NCI-H1930 (cell line): ENCODE measurements at places on chromosomes 11 and 22.

- DNase-seq: no peak
Measured at GRCh38 chr22:37277384-37277783, 4.9 kb upstream of the CYTH4 start.

GRCh38 chr22:35914665-35915476 lies 113.8 kb downstream of the RBFOX2 start:
- no peak for DNase-seq

DNA sequence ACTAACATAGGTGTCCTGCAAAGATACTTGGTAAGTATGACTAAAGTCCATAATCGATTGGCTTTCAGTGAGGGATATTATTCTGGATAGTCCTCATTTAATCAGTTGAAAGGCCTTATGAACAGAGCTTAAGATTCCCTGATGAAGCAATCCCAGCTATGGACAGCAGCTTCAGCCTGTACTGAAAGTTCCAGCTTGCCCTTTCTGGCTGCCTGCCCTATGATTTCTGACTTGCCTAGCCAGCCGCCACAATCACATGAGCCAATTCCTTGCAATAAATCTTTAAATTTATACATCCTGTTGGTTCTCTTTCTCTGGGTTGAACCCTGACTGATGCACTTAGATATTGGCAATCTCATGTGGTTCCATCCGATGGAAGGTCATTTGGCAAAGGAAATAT lies 759.0 kb upstream of the API5 start:
- DNase-seq: no peak

DNA sequence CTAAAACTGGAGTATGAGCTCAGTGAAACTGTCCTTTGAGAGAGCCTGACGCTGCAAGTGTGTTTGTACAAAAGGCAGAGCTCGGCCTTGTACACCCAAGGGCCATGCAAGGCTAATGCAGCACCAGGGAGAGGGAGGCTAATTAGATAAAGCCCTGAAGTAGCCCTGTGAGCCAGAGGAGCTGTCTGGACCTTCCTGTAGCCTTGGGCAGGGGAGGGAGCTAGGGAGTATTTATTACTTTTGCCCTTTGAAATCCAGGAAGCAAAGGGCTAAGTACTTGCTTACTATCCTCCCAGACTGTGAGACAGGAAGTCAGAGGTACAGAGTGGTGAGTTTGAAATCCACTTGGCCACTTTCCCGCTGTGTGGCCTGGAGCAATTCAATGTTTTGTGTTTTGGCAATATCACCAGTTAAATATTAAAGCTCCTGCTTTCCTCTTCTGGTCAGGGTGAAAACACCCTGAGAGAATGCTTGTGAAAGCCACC lies 10.2 kb upstream of the LDHA start:
- no peak for DNase-seq

GRCh38 chr11:117498791-117499190 lies 171.1 kb downstream of the CEP164 start:
- no peak for DNase-seq

DNA sequence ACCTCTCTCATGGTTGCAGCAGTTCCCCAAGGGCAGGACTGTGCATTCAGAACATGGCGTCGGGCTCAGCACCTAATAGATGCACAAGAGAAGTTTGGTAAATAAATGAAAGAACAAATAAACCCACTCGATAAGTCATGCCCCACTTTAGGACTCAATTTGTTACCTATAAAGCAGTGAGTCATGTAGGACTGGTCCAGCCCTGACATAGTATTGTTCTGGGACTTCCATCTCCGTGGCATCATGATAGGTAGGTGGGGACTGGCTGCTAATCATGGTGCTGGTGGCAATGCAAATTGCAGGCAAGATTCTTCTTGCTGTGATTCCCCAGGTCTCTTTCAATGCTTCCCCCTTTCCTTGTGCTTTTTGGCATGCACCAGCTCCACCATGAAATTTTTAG lies 118.2 kb upstream of the CSNK2A3 start:
- DNase-seq: no peak

DNA sequence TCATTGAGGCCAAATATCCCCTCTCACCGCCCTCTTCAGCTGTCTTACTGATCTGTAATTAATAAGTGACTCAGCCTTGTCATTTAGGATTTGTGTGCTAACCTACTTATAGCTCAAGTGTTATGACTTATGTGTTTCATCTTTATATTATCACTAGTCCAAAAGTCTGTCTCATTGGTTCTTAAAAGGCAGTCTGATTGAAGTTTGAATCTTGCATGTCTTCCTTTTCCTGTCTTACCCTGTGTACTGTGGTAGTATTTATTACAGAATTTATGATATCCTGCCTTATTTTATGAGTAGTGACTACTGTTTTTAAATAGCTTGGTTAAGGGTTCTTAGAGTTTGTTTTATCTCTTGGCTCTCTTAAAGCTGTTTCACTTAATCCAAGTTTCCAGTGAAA lies 6.3 kb downstream of the DEPDC7 start:
- DNase-seq: no peak

DNA sequence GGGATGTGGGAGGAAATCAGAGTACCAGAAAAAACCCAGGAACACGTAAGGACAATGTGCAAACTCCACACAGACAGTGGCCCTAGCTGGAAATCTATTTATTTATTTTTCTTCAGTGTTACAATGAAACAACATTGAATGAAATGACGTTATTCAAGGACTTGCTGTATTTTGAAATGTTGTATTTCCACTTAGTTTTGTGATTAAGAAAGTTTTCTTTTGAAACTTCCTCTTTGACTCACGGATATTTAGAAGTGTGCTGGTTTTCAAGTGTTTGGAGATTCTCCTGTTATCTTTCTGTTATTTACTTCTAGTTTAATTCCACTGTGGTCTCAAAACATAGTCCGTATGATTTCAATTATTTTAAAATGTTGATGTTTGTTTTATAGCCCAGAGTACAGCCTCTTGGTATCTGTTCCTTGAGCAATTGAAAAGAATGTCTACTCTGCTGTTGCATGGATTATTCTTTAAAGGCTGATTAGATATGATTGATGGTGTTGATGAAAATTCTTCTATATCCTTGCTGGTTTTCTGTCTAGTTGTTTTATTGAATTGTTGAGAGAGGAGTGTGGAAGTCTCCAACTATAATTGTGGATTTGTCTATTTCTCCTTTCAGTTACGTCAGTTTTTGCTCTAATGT lies 141.0 kb downstream of the ARHGAP20 start:
- no peak for DNase-seq

- DNase-seq: no peak
Measured at GRCh38 chr11:2533587-2534133, 88.9 kb downstream of the KCNQ1 start.

DNA sequence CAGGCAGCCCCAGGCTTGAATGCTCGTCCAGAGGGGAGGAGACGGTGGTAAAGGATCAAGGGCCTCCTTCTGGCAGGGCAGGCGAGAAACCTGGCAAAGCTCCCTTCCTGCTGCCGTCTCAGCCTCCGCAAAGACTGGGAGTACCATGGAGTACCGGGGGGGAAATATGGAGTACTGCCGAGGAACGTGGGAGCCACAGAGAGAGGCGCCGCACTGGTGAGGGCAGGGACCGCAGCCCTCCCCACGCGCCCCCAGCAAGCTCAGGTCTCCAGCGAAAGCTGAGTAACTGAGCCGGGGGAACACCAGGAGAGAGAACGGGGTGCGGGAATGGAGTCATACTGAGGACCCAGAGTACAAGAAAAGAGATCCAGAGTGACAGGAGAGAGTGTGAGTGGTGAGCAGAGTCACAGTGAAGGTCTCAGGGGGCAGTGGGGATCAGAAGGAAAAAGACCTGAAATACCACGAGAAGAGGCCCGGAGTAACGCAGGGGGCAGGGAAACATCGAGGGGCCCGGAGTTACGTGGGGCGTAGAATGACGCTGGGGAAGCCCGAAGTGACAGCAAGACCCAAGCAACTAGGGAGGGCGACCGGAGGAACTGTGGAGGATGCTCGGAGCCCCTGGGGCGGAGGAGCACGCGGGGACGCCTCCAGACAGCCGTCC lies 740 bp downstream of the EML3 start:
- DNase-seq: no peak

DNA sequence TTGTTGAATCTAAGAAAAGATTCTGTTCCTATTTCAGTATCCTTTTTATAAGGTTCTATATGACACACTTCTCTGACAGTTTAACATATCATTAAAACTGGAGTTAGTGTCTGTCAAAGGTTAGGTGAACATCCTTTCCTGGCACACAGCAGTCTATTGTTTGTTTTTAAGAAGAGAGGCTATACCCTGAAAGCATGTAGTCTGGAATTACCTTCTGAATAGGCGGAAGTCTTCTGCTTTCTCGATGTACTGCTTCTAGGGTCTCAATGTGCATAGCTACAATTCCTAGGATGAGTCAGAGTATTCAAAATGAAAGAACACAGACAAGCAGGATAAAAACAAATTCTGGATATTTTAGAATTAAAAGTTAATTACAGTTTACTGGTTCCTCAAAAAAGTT lies 188.6 kb downstream of the SWAP70 start:
- DNase-seq: no peak

DNA sequence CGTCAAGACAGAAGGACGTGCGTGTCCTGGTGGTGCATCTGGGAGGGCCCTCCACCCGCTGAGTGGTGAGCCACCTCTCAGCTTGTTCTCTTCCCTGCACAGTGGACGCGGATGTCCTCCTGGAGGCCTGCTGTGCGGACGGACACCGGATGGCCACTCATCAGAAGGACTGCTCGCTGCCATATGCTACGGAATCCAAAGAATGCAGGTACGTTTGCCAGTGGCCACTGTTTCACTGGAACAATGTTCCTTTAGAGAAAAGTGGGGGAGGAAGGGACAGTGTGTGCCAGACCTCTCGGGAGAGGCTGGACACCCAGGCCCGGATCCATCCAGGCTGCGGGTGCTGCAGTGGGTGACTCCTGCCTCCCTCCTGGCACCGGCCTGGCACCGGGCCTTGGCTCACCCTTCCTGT lies 15.9 kb downstream of the FBLN1 start:
- DNase-seq: no peak

DNA sequence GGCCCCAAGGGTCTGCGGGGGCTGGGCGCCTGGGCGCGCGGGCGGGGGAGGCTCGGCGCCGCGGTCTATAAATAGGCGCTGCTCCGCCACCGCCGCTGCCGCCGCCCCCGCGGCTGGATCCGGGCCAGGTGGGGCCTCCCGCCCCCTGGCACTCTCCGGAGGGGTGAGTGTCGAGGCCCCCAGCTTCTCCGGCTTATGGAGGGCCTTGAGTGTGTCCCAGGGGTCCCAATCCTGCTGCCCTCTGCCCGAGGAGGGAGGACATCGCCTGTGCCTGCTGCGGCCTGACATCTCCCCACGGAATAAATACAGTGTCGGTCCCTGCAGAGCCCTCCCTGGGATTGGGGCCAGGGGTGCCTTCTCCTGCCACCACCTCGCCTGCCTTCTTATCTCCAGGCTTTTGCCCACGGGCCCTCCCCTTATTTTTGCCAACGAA lies 4.3 kb upstream of the GP1BB start:
- no peak for DNase-seq

DNA sequence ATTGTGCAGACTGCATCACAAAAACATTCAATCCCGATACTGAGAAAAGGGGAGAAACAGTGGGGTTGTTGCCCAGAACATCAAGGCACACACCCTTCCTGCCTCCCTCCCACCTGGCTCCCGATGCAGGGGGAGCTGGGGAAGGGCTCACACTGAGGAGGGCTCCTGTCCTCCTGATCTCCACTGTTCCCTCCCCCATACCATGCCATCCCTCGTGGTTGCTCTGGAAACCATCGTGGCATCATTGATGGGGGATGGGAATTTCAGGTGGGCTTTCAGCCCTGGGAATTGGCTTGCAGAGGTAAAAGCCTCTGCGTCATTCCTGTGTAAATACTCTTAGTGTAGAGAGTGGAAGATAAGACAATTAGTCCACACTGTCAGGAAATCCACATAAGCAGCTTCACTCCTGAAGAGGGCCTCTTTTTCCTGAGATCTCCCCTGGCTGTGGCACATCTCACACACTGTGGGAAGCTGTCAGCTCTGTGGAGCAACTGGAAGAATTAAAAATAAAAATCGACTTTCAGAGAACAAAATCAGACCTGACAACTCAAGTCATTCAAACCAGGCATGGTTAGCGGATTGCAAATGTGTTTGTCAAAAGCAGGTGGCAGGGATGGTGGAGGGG lies 176.0 kb downstream of the CHST1 start:
- no peak for DNase-seq

DNA sequence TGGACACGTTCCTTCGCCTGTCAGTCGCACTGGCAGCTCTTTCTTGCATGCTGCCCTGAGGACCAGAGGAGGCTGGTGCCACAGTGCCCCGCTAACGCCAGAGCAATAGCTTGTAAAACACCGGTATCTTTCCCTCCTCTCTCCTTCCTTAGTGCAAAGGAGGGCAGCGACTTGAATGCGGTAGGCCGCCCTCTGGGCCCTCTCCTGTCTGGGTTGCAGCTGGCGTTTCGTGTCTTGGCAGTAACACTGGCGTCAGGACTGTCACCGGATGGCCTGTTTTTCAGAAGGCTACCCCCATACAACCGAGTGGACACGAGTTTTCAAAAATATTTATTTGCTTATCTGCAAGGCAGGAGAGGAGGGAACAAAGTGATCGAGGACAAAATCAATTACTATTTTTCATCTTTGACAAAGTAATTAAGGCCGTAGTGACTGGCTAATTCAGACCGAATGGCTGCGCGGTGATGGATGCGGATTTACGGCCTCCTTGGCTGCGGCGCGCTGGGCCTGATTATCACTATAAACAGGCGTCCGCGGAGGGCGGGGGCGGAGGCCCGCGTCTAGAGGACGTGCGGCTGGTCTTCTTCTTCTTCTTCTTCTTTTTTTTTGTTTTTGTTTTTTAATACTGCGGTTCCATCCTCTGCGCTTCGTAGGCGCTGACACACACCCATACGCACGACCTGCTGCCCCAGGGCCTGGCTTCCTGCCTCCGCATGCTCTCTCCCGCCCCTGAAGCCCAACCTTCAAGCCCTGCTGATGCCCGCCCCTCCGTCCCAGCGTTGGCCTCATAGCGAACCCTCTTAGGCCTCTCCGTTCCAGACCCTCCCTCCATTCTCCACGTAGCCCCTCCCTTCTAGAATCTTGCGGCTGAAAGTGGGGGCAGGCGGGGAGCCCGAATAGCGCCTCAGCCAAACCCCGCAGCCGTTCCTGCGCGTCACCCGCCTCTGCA lies 2.9 kb upstream of the SLC6A5 start:
- DNase-seq: no peak

GRCh38 chr11:74988541-74989259 lies at the start of gene NEU3:
TSS of gene NEU3 (plus strand) at chr11:74988933. CDS start at chr11:74989061, 128 bp downstream.
- DNase-seq: peak; percentile 60

- DNase-seq: no peak
Measured at GRCh38 chr11:22454461-22455090, 116.4 kb downstream of the SLC17A6 start.

- DNase-seq: no peak
Measured at GRCh38 chr22:47367993-47368945, 605.8 kb downstream of the TBC1D22A start.

DNA sequence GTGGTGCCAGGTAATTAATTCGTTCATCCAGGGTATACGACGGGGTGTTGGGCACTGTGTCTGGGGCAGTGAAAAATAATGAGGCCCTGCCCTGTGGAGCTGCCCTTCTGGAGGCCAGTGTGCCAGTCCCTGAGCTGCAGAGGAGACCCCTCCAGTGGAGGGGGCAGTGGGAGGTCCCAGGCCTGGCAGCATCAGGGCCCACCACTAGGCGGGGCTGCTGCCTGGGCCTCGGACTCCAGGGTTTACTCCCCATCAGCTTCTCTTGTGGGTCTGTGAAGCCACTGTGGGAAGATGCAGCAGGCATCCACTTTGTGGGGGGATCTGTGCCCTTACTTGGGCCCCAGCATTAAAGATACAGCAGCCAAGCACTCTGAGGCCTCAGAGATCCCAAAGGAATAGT lies 17.4 kb upstream of the TMPRSS6 start:
- DNase-seq: no peak

- DNase-seq: no peak
Measured at GRCh38 chr11:67642173-67643120, 2.9 kb upstream of the TBX10 start.

- no peak for DNase-seq
Measured at GRCh38 chr22:36862251-36863242, 1.7 kb downstream of the NCF4 start.
